ENCODE measurements at places on chromosomes 6 and 20.

DNA sequence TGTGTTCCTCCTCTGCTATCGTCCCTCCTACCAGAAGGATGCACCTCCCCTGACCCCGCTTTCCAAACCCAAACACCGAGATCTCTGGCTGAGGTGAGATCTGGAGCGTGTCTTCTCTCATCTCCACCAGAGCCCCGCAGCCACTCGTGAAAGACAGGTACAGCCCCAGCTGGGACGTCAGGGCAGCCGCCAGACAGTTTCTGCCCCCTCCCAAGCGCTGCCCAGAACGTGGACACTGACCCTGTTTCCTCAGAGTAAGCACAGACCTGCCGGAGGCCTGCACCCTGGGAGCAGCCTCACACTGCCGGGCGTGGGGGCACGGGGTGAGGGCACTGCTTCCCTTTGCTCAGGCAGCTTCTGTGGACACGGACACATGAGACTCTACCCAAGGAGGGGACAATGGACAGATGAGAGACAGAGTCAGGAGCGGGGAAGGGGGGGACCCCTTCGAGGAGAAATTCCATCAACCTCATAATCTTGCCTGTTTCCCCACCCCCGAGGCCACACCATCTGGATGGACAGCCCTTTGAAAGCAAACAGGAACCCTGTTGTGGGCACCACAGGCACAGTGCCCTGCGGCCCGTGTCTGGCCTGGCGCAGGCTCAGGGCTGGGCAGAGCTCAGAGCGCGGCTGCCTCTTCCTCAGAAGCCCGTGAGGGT lies 210.6 kb downstream of the DLL1 start:
- no peak for DNase-seq

GRCh38 chr6:118679327-118679901 lies 28.0 kb upstream of the CEP85L start:
- DNase-seq: no peak

DNA sequence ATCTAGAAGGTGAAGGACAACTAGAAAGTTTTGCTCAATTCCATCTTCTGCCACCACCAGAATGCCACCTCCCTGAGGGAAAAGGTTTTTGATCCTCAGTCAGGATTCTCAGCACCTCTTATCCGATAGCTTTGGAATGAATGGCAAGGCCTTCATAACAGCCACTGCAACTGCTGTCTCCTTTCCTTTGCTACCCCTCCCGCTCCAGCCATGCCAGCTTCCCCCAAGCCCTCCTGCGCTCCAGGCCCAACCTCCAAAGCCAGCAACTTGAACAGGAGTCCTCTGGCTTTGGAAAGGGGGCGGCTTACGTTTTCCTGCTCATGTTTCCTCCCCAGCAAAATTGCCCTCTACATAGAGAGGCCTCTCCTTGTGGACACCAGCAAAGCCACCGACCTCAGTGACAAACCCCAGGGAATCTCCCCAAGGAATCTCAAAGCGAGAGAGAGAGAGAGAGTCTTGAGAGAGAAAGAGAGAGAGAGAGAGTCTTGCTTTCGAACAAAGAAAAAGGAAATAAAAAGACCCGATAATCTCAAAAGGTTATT lies 420 bp upstream of the BTN2A1 start:
- no peak for DNase-seq

DNA sequence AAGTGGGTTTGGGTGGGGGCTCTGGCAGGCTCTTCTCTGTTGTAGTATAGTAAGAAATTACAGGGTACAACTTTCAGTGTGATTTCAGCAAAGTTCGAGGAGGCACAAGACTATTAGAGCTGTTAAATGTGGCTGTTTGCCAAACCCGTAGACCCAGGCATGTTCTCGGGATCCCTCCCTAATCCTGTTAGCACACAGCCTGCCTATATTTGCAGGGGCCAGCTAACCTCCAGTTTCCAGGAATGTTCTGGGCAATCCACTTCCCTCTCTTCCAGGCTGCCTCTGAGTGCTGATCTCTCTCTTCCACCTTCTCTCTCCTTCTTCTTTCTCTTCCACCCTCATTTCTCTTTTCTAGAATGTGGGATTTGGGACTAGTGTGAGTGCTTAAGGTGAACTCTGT lies 34.8 kb upstream of the ZFP64 start:
- DNase-seq: peak; percentile 28

DNA sequence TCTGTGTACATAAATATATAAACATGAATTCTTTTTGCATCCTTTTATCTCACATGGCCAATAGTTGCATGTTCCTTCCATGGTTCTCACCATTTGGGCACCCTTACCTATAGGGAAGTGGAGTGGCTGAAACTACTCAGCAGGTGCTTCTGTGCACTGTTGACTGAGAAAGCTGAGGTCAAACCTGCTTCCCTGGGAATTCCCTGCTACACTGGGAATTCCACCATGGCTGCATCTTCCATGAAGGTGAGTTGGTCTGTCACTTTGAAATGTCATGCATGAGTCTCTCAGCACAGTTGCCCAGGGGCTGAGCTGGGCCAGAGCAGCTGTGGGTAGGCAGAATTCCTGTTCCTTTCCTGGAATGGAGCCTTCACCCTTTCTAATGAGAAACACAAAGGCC lies 193.8 kb upstream of the PRSS16 start:
- DNase-seq: no peak

- DNase-seq: no peak
Observed at GRCh38 chr6:20704325-20705025, 170.2 kb downstream of the CDKAL1 start.

DNA sequence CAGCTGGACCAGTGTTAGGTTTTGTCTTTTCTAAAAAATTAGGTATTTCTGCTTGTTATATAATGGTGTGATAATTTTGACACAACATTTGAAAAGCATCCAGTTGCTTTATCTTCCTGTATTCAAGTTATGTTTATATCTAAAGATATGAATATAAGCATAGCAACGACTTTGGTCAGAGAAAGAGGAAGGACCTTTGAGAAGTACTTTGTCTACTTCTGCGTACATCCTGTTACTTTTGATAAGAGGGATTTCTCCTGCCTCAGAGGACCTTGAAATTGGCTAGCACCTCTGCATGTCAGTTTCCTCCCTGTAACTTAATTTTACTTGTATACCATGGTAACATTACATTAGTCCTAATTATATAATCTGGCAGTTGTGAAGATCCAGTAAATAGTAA lies 24.8 kb downstream of the PHF20 start:
- no peak for DNase-seq

- DNase-seq: no peak
Observed at GRCh38 chr6:79737172-79737571, 106.0 kb downstream of the SH3BGRL2 start.

- no peak for DNase-seq
Observed at GRCh38 chr20:24732076-24732475, 217.0 kb upstream of the CST7 start.

- DNase-seq: no peak
Observed at GRCh38 chr20:38722683-38723016, 1.6 kb upstream of the SLC32A1 start.

DNA sequence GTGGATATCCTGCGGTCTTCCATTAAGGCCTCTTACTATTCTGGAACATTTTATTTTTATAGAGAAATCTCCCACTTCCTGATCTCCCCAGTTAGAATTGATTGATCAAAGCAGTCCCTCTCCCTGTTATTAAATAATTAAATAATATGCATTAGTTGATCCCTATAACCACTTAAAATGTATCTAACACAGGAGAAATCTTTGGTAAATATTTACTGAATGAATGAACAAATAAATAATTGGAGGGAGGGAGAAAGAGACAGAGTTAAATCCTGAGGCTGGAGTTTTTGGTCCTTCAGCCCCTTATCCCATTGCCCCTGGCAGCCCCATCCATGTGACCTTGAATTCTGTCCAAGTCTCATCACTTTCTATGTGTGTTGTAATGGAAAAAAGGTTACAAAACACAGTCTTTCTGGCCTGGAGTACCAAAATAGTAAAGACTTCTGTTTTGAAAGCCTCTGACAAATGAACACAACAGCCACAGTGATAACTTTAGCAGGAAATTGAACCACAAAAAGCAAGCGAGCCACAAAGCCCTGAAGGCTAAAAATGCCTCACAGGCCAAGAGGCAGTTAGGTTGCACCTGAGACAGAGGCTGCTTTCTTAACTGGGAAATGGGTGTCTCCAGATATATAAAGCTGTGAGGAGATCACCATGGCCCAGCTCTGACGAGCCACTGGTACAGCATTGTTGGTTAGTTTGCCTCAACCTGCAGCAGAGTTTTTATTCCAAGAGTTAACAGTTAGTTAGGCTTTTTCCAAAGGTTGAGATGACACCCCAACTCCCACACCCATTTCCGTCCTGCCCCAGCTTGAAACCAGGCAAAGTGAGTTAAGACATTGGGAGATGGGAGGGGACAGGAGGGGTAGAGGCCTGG lies 11.3 kb downstream of the NT5E start:
- peak; percentile 45 for DNase-seq

GRCh38 chr6:107817784-107818183 lies 6.3 kb downstream of the SCML4 start:
- no peak for DNase-seq

DNA sequence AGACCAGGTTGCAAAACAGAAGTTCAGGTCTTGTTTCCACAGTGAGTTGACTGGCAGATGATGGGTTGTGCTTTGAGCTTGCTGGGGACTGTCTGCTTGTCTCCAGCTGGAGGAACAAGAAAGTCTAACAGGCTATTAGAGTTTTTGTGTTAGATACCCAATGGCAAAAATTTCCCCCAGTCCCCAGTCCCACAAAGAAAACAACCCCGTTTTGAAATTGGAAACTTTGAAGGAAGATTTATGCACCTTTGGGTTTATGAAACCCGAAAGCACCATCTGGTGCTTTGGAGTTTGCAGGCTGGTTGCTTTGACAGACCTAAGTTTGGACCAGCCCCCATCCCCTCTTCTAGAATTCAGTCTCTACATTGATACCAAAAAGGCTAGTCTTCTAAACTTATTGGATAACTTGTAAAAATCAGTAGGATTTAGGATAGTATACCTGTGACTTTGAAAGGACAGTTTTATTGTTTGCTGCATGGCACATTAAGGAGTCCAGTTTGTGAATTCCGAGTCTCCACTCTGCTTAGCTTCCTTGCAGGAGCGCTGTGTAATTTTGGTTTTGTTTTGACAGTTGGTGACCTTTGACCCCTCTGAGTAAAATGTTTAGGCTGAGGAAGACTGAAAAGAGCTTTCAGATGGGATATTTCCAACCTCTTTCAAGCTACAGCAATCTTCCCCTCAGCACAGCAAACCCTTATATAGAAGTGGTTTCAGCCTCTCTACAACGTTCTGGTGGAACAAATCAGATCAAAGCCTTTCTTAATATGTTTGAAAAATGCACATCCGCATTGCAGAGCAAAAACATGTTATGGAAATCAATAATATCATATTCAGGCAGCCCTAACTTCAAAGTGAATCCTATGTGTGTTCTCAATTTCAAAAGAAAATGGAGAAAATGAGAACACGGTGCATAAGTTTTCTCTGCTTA lies 25.5 kb upstream of the PRL start:
- no peak for DNase-seq

- DNase-seq: no peak
Observed at GRCh38 chr6:126781582-126781981, 336.9 kb upstream of the RSPO3 start.

- DNase-seq: no peak
Observed at GRCh38 chr6:14730654-14731053, 515.2 kb upstream of the JARID2 start.

GRCh38 chr6:79077715-79078074 lies 359 bp downstream of the PHIP start:
- no peak for DNase-seq
